ENCODE measurements at places on chromosomes 12 and 14.

- DNase-seq: no peak
Observed at GRCh38 chr12:49420556-49420955, 53.3 kb downstream of the SPATS2 start.

GRCh38 chr14:103142026-103142425, 18.8 kb downstream of the TNFAIP2 start:
- no peak for DNase-seq

DNA sequence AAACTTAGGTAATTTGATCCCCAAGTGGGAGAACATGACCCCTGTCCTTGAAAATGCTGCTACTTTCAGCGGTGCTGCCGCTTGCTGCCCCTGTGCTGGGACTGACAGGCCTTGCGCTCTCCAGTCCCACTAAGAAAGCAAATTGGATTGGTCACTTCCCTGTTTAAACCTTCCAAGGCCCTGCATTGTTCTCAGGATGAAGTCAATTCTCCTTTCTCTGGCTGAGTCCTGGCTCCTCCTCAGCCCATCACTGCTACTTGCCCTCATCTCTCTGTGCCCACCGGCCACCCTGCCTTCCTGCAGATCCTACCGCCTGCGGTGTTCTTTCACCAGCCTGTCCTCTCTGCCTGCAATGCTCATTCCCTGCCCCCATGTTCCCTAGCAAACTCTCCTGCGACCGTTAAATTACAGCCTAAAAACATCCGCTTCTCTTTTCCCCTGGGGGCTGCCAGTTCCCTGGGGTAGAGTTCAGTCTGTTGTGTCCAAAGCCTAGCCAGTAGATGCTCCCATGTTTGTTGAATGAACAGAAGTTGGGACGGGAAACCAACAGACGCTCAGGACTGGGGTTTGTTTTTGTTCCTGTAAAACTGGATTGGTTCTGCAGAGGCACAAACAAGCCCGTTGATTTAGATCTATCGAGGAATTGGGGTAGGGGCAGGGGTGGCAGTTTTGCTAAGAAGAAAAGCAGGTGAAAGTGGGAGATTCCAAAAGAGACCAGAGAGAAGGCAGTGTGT, 127.3 kb upstream of the HIF1A start:
- DNase-seq: no peak

GRCh38 chr14:64826845-64827244, 52.9 kb downstream of the SPTB start:
- DNase-seq: no peak

DNA sequence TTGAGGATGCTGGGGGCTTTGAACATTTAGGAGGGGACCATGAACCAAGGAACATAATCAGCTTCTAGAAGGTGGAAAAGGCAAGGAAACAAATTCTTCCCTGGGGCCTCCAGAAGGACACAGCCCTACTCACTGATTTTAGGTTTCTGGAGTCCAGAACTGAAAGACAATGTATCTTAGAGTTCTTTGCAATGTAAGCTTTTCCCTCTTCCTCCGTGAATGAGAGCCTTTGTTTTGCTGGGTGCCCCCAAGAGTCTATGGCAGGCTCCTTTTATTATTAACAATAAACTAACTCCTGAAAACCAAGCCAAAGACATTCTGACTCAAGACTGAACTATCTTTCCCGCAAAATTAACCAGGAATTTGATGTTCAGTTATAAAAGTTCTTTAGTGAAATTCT, 204.1 kb downstream of the STXBP6 start:
- DNase-seq: no peak

GRCh38 chr14:67962215-67962644, 142.7 kb downstream of the RAD51B start:
- no peak for DNase-seq

GRCh38 chr14:68568907-68569897, 223.7 kb downstream of the ZFP36L1 start:
- DNase-seq: no peak

DNA sequence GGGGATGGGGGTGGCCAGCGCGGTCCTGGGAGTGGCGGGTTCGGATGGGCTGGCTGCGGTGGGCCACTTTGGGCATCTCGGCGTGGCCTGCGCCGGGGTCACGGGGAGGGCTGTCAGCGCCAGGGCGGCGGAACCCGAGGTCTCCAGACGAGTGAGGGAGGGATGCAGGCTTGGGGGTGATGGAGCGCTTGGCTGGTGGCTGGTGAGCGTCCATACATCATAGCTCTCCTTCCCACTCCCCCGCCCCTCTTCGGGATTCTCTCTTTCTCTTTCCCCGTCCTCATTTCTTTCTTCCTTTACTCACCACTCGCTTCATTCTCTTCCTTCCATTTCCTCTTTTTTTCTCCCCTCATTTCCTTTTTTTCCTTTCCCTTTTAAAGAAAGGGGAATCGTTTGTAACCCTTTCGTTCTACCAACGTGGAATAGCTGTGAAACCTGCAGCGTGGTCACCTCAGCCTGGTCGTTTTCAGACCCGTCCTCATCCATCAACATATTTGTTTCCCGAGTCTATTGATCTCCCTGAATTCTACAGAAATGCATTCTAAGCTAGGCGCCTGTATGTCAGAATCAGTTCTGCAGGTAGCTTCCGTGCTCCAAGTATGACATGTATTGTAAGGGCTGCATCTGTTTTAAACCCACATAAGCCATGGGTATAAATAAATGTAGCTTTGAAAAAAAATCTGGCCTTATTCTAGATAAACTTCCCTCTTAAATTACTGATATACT, 260.3 kb upstream of the E2F7 start:
- DNase-seq: no peak

GRCh38 chr12:120790114-120790513, 64.5 kb downstream of the ACADS start:
- no peak for DNase-seq

DNA sequence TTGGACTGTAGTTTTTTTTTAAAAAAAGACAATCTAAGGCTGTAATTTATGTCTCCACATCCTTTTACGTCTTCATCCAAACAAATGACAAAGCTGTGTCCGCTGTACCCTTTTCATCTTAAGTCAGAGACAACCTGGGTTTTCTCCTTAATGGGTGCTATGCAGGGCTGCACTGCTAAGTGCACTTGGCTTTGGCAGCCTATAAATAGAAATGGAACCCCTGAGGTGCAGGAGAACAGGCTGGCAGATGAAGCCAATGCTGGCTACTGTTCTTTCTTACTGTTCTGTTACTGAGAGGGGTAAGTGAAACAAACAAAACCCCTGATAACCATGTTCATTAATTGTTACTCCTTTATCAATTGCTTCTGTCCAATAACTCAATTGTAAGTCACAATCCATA, 47.1 kb upstream of the KICS2 start:
- DNase-seq: no peak

DNA sequence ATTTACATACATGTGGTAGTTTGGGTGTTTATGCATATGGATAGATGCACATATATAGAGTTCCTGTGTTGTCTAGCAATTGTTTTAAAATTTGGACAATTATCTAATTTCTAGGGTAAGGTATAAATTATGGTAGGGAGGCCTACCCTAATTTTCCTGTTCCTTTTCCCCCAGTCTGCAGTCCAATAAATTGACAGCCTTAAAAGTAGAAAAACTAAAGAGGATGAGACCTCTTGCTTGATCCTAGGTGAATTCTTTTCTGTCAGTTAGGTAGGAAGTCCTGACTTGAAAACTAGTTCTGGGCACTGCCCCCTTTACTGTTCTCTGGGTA, 2.1 kb upstream of the CDKN1B start:
- no peak for DNase-seq

GRCh38 chr12:38480594-38480993, 164.0 kb downstream of the ALG10B start:
- DNase-seq: no peak

DNA sequence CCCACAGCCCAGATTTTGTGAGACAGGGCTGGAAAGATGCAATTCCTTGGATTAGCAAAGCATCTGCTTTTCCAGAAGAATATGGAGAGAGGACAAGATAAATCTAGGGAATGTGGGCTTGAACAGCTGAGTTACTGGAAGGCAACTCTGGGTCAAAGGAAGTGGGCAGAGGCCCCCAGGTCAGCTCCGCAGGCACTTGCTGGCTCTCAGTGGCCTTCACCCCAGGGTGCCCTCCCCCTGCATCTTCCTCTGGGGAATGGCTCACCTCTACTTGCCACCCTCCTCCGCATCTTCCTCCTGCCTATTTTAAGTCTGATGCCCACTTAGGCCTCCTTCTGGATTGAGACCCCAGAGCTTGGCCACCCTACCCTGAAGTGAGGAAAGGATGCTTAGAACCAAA, 10.5 kb upstream of the PNMA1 start:
- no peak for DNase-seq

- DNase-seq: no peak
Observed at GRCh38 chr12:110768960-110769359, 26.3 kb upstream of the PPP1CC start.

DNA sequence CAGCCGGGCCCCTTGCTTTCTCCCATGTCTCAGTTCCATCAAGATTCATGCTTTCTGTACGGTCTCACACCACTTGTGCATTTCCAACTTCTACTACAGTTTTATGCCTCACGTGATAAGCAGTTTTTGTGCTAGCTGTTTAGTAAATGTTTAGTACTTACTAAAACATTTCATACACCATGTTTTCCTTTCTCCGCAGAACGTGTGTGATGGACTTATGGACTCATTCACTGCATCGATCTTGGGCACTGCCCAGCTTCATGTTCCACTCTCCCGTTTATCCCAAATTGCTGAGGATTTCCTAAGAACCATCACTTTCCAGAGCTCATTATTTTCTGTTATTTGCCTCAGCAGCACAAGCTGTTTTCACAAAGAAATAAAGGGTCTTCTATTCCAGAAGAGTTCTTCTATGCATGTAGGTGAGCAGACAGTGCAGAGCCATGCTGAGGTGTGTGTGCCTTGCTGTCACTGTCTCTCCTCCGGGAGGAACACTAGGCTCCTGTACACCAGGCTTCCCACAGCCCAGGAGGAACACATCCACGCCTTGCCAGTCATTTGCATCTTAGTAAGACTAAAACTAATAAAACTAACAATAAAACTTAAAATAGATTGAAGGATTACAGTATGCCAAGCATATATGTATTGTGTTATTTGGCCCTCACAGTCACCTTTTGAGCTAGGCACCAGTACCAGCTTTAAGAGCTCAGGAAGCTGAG, 90.3 kb upstream of the EEA1 start:
- DNase-seq: no peak

DNA sequence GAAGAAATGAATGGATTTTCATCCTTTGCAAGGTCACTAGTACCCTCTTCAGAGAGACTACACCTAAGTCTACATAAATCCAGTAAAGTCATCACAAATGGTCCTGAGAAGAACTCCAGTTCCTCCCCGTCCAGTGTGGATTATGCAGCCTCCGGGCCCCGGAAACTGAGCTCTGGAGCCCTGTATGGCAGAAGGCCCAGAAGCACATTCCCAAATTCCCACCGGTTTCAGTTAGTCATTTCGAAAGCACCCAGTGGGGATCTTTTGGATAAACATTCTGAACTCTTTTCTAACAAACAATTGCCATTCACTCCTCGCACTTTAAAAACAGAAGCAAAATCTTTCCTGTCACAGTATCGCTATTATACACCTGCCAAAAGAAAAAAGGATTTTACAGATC, 40.8 kb downstream of the SPATA7 start:
- no peak for DNase-seq

DNA sequence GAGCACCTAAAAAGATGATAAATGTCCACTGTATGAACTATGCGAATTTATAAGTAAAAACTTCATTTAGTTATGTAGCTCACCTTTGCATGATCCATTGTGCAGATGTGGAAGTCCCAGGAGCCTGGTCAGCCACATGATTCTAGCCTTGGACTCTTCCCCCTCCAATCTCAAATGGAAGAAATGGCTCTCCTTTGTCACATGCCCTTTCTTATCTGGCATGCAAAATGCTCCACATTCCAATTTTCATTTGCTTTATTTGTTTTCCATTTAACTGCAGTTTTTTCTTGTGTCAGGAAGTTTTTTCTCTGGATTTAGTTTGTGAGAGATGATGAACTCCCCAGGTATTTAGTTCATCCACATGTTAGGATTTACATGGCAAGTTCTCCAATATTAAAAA, 73.8 kb downstream of the DYRK2 start:
- no peak for DNase-seq

DNA sequence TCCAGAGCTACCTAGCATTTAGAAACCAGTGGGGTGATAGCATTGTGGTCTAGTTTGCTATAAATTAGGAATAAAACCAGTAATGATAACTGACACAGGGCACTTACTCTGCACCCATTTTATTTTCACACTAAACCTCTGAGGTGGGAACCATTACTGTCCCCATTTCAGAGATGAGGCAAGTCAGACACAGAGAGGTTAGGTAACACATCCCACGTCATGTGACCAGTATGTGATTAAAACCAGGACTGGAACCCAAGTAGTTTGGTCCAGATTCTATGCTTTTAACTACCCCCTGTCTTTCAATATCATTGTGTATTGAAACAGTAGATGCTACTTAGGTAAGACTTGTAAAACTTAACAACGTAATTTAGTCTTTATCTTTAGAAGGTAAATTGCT, 110.2 kb downstream of the PLXNC1 start:
- DNase-seq: no peak

DNA sequence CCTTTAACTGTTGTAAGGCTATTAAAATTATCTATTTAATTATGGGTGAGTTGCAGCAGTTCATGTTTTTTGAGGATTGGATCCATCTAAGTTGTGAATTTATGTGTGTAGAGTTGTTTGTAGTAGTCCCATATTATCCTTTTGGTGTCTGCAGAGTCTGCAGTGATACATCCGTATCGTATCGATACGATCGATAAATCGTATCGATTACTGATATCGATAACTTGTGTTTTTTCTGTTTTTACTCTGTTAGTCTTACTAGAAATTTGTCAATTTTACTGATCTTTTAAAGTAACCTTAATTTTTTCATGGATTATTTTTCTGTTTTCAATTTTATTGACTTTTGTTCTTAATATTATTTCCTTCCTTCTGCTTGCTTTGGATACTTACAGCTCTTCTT, 462.5 kb upstream of the SOX5 start:
- no peak for DNase-seq

DNA sequence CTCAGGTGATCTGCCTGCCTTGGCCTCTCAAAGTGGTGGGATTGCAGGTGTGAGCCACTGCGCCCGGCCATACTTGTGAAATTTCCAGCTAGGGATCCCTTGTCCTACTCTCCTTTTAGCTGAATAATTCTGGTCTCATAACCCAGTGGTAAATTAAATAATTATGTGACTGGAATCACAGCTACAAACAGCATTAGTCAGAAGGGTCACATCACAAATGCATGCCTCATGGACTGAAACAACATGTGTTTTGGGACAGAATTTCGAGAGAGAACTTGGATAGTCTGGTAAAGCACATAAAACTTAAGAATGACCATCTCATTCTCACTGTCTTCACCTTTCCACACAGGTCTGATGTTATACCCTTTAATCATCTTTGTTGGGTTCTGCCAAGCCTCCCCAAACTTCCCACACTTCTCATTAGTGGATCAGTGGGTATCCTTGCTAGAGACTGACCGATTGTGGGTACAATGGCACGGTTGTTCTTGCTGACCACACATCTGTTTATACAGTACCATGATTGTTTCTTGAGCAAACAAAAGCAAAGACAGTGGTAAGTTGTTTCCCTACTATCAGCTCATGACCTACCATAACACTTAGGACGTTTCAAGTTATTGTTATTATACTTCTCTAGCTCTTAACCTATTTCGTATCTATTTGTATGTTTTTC, 5.1 kb downstream of the GPRC5D start:
- no peak for DNase-seq

- no peak for DNase-seq
Observed at GRCh38 chr14:74223016-74223415, 16.2 kb upstream of the VSX2 start.
